Activated CD4-positive, CD25-positive, alpha-beta regulatory T cell treated with anti-CD3 and anti-CD28 coated beads, Interleukin-2, amount 50 U/mL, for 72 hours (primary cell): ENCODE measurements at places on chromosomes 12 and 14.

GRCh38 chr12:6306151-6306550, 4.3 kb upstream of the PLEKHG6 start:
- no peak for DNase-seq

DNA sequence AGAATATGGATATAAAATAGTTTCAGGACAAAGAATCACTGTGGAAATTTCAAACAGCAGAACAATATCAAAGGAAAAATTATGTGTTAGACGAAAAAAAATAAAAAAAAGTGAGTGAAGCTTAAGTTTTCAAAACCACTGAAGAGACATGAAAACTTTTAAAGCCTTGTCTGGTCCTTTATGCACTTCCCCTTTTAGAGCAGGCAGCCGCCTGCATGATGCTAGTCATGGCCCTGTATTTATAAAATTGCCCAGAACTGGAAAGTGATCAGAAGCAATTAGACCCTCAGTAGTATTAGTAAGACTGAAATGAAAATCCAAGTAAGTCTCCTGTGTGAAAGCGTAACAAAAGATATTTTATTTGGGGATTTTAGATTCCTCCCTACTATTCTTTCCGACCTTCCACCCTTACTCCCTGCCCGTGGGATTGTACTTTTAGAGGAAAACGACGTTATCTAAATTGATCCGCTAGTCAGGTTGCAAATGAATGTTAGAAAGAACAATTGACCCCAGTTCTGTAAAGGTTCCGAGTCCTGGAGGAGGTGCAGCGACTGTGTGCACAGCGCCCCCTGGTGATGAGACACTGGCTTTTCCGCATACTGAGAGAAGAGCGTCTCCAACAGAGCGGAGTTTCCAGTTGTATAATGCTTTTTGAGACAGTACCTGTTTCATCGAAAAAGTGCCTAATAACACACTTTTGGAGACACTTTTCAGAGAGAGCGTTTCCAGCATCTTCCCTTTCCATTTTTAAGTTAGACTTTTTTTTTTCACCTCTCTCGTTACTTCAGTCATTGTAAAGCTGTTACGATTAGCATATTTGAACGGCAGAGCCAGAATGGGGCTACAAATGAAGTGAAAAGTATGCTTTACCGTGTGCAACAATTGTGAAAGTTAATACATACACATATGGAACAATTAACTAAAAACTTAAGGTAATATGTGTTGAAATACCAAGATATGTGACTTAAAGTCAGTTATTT, 12.4 kb downstream of the MGST1 start:
- DNase-seq = no peak

- no peak for DNase-seq
These were observed 43.5 kb downstream of the PRMT8 start for GRCh38 chr12:3534511-3534910.

- DNase-seq = no peak
These were observed 1.9 kb downstream of the NKX2-1 start for GRCh38 chr14:36518031-36518585.

GRCh38 chr12:120534203-120534702, at the start of gene RNF10:
RNF10 (plus strand) TSS chr12:120534356; CDS start chr12:120534812, 456 bp downstream.
- DNase-seq = peak; percentile 74

- no peak for DNase-seq
These were observed 148.1 kb upstream of the LRIG3 start for GRCh38 chr12:59068436-59068835.

DNA sequence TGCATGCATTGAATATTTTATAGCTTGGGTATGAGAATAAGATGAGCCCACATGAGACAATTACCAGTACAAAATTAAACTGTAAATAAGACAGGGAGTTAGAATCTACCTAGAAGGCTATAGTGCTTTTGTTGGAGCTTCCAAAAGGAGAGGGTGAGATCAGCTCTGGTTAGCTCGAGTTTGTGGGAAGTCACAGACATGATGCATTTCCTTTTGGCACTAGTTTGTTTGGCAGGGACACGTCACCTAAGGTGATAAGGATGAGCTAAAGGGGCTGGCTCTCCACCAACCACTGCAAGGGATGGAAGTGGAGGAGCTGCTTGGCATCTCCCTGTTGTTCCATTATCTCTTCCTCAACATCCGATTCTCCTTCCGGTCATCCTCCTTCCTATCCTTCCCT, 48.5 kb upstream of the CPM start:
- no peak for DNase-seq

DNA sequence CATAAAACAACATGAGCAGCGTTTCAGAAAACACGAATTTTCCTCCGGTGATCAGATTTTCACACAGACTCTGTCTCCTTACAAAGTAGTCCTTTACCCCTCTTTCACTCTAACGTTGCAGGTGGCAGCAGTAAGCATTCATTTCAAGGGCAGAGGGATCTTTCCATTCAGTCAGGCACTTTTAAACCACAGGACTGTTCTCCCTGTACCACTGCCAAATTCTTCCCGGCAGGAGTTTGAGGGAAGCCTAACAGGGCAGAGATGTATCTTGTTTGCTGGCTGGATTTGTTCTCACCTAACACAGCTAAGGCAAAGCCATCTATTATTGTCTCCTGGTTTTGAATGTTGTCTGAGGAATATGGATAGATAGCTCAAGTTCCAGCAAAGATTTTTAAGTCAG, 1187.3 kb upstream of the SEL1L start:
- DNase-seq = no peak

DNA sequence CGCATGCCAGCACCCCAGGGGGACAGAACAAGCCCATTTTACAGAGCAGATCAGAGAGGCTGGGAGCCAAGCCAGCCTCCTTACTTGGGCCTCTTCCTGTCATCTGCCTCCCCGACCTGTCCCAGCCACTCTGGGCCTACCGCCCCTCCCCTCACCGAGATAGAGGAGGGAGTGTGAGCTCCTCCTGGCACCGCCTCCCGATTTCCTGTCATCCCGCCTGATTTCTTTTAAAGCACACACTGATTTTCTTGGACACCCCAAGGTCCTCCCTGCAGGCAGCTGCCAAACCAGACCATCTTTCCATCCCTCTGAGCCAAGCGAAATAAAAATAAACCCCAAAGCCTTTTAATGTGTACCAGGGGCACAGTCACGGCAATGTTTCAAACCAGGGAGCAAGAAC, 108.4 kb downstream of the RFLNA start:
- no peak for DNase-seq

- no peak for DNase-seq
These were observed 201.2 kb downstream of the ANO4 start for GRCh38 chr12:100995771-100996170.

DNA sequence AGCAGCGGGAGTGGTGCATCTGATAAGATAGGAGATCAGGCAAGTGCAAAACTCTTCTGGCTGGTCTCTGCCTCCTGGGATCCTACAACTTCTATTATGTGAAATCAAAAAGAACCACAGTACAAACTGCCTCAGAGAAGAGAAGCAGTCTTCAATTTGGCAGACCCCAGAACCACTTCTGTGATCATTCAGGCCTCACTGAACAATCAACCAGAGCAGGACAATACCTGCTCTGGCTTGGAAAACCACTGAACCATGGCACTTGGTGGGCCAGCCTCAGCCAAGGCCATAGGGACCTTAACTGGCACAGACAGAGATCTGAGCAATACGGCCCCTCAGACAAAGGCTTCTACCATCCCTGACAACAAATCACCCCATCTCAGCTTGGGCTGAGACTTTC, 103.0 kb downstream of the NDUFA12 start:
- no peak for DNase-seq
